CD8-positive, alpha-beta memory T cell (primary cell): ENCODE measurements at places on chromosomes 6 and 20.
A peak's percentile ranks its signal among the peaks of the same experiment; 100 is the strongest.

- DNase-seq = no peak
These were observed 521 bp upstream of the RAD21L1 start for GRCh38 chr20:1225263-1225782.

DNA sequence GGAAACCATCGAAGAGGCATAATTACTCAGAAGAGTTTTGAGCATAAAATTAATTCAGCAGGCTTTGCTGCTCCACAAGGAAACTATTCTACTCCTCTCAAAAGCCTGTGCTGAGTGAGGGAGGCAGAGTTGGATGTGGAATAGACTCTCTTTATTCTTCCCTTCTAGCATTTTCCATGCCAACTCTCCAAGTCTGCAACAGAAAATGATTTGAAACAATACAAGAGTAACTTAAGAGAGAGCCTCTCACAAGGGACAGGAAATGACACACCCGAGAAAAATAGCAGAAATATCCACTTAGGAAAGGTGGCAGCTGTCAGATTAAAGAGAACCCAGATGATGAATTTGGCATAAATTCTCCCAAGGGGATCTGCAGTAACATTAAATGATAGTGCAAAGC, 26.3 kb upstream of the LAMP5 start:
- no peak for DNase-seq

DNA sequence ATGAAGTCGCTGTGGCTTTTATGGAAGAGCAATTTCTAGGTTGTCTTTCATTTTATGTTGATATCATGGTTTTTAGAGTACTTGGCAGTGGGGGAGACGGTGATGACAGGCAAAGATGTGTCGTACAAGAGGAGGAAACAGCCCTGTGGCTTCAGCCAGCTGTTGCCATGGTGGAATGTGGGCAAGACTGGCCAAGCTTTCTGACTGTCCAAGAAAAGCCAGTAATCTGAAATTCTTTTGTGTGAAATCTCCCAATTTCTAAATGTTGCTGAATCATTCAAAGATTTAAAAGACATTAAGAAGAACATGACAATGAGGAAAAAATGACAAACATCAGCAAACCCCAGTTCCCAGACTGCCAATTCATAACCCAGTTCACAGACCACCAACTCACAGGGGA, 23.1 kb downstream of the PFDN4 start:
- DNase-seq = no peak

GRCh38 chr6:51857134-51857533, 230.3 kb downstream of the PKHD1 start:
- no peak for DNase-seq

DNA sequence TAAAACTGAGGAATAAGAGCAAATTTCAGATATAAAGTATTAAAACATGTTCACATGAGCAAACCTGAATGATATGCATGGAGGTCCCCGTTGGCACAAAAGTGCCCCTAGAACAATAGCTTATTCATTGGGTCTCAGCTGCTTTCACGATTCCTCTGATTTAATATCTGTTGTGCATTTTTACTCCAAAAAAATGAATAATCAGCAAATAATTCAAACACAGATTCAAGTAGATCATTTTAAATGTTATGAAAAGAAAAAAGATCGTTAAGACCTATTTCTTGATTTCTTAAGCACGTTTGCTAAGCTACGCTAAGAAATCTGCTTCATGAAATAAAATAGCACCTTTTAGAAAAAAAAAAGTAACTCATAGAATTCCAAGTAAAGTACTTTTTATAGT, 21.7 kb downstream of the HUS1B start:
- DNase-seq = no peak

GRCh38 chr20:61809006-61809770, 256.5 kb downstream of the TAF4 start:
- DNase-seq = peak; percentile 20

DNA sequence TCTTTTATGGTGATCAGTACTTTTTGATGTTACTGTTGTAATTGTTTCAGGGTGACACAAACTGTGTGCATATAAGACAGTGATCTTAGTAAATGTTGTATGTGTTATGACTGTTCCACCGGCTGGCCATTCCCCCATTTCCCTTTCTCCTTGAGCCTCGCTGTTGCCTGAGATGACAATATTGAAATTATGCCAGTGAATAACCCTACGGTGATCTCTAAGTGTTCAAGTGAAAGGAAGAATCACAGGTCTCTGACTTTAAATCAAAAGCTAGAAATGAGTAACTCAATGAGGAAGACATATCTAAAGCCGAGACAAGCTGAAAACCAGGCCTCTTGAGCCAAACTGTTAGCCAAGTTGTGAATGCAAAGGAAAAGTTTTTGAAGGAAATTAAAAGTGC, 32.3 kb downstream of the TULP4 start:
- no peak for DNase-seq

- no peak for DNase-seq
These were observed 16.8 kb downstream of the SFT2D1 start for GRCh38 chr6:166325383-166326042.

- DNase-seq = no peak
These were observed 26.5 kb downstream of the BCL2L1 start for GRCh38 chr20:31695849-31696804.

DNA sequence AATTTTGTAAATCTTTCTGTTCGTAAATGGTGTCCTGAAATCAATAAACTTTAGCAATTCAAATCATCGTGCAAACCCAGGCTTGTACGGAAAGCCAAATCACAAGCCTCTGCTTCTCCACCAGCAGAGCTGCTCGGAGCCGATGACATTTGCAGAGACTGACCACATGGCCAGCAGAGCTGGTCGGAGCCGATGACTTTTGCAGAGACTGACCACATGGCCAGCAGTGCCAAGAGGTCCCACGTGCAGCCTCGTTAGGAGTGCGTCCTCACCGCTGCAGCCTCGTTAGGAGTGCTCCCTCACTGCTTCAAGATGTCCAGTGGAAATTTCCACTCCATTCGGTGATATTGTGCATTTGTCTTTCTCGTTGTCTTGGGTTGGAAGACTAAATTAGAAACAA, 28.5 kb downstream of the SMOC2 start:
- DNase-seq = no peak
